ENCODE measurements at places on chromosomes 6 and 20. TPM values are rescaled to one million over a fixed set of nuclear protein-coding genes. Genes with fewer than 3 reads are reported as not detected.

DNA sequence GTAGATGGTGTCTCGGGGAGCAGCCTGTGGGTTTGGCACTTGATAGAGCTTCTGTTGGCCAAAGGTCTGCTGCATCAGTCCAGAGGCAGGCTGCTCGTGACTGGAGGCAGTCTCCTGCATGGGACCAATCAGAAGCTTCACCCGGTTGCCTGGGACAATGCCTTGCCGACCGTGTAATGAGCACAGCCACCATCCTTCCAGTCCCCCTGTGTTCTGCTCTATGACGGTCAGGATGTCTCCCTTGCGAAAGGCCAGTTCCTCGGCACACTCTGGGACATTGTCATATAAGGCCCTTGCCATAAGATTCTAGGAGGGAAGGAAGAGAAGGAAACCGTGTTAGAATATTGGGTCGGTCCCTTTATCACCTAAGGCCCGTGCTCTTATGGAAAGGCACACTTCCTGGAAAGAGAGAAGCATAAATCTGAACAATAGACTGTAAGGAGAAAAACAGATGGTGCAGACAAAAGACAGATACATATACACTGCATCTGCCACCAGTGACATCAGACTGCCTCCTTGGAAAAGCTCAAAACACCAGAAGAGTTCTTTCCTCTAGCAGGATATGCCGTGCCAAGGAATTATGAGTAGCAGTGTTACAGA is 18.9 kb downstream of the NEDD9 start:
- DNase-seq = no peak

GRCh38 chr6:18185624-18186023 is 30.4 kb downstream of the KDM1B start:
- no peak for DNase-seq

GRCh38 chr20:34689486-34689885 is 12.6 kb upstream of the PIGU start:
- DNase-seq = peak; percentile 84

- DNase-seq = peak; percentile 99
Observed at GRCh38 chr20:53829255-53829723, 235.7 kb upstream of the ZNF217 start.

DNA sequence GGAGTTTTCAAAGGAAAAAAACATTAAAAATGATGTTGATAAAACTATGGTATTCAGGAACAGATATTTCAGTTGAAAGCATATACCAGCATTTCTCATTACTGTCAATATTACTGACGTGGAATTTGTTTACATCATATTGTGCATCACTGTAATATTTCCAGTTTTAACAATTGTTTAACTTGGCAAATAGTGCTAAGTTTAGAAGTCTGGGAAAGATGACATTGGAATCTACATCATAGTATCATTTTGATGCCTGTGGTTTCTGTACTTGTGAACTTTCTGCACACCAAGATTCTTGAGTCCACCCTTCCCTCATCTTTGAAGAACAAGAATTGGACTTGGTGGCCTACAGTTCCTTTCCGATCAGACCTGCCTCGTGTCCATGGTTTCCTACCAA is 98.1 kb downstream of the RALGAPA2 start:
- no peak for DNase-seq

DNA sequence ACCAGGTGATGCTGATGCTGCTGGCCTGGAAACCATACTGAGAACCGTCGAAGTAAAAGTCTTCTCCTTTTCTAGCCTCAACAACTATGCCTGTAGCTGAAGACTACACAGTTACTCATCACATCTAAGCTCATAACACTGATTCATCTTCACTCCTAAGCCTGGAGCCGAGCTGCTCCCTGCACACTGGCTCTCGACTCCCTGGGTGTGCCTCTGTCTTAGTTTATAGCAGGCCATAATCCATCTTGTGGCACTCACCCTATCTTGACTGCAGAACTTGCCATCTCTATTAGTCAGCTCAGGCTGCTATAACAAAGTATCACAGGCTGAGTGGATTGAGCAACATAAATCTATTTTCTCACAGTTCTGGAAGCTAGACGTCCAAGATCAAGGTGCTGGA is 191.0 kb downstream of the UNC5CL start:
- DNase-seq = peak; percentile 18

DNA sequence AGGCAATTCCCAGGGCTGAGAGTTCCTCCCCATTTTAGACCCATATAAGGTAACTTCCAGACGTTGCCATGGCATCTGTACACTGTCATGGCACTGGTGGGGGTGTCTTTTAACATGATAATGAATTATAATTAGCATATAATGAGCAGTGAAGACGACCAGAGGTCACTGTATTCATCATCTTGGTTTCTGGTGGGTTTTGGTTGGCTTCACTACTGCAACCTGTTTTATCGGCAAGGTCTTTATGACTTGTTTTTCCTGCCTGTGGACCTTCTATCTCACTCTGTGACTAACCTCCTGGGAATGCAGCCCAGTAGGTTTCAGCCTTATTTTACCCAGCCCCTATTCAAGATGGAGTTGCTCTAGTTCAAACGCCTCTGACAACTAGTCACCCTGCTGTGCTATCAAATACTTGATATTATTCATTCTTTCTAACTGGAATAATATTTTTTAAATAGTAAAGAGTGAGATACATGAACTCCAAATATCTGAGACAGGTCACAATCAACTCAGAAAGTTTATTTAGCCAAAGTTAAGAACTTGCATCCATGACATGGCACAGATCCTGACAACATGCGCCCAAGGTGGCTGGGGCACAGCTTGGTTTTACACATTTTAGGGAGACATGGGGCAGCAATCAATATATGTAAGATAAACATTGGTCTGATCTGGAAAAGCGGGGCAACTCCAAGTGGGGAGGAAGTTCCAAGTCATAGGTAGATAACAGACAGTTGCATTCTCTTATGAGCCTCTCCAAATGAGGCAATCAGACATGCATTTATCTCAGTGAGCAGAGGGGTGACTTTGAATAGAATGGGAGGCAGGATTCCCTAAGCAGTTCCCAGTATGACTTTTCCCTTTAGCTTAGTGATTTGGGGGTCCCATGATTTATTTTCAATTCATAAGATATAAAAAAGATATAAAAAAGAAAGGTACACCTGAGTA is 1.2 kb upstream of the UFL1 start:
- peak; percentile 62 for DNase-seq

GRCh38 chr6:166928644-166929541 is 27.5 kb downstream of the RNASET2 start:
- no peak for DNase-seq

DNA sequence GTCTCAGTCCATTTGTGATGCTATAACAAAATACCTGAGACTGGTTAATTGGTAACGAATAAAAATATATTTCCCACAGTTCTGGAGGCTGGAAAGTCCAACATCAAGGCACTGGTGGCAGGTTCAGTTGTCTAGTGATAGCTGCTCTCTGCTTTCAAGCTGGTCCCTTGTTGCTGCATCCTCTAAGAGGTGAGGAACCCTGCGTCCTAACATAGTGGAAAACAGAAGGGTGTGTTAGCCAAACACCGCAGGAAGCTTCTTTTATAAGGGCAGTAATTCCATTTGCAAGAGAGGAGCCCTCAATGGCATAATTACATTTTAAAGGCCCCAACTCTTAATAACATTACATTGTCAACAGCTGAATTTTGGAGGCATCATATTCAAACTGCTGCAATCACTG is 372.7 kb downstream of the ADGRB3 start:
- no peak for DNase-seq

GRCh38 chr6:163780994-163781393 is 366.5 kb downstream of the QKI start:
- DNase-seq = no peak

The PKHD1 gene
- total RNA-seq = 0.02 TPM

The MEI4 gene
- not detected for total RNA-seq

The TREM1 gene
- total RNA-seq = not detected

All from M059J (cell line).